ENCODE measurements at places on chromosomes 2 and 18. TPM values are rescaled to one million over a fixed set of nuclear protein-coding genes. Genes with fewer than 3 reads are reported as not detected.

COBLL1 gene
- total RNA-seq: 4.4 TPM

GRCh38 chr2:217512259-217512658 lies 490.5 kb downstream of the TNS1 start:
- H3K27me3 ChIP-seq: no peaks in the 10 kb centered on the region
- DNase-seq: no peak
- H3K36me3 ChIP-seq: no peaks in the 10 kb centered on the region
- no peaks in the 10 kb centered on the region for H3K4me1 ChIP-seq

DNA sequence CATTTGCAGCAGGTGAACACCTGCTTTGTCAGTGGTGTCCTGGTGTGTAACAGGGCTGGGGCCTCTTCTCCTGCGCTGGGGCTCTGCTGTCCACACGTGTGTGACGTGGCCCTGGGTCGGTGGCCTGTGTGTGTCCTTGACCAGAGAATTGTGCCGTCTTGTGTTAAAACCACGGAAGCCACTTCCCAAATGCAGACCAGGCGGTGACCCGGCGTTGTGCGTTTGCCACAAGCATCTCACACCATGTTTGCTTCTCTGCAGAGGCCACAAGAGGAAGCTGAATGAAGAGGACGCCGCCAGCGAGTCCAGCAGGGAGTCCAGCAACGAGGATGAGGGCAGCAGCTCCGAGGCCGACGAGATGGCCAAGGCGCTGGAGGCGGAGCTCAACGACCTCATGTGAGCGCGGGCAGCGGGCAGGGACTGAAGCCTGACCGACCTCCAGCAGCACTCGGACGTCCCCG lies 44.3 kb upstream of the KCNG2 start:
- no peaks in the 10 kb centered on the region for H3K27me3 ChIP-seq
- no peak overlapping the region for H3K4me3 ChIP-seq
- H3K4me1 ChIP-seq: no peaks in the 10 kb centered on the region
- peaks cover 3% of the 10 kb centered on the region for H3K36me3 ChIP-seq
- no peak for DNase-seq

POTEI gene
- 0.92 TPM for total RNA-seq

DNA sequence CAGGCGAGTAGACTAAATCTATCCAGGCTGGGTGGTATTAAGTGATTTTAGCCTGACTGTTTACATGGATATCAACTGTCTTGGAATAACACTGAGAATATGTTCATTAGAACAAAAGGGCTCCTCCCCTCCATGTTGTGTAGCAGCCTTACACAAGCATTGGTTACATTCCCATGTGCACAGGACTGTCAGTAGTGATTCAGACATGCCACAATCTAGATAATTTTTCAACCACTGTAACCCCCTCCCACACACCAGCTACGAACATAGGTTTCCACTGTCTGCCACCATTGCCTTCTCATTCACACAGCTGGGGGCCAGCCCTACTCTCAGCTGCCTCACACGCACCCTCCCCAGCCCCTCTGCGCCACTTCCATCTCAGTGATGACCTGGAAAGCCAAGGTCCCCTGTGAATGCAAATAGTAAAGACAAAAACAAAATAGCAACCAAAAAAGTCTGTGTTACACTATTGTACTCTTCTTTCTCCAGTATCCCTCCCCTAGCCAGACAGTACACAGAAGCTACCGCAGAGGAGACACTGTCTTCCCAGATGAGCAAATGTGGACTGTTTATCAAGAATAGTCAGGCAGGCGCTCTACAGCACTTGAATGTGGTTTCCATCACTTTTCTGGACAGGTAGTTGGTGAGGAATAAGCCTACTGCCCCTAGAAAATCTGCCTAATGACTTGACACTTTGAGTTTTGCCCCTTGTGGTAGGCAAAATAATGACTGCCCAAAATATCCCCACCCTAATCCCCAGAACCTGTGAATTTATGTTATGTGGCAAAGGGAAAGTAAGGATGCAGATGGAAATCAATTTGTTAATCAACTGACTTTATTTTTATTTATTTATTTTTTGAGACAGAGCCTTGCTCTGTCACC lies 27.9 kb upstream of the TYMS start:
- no peak overlapping the region for H3K27ac ChIP-seq
- no peak overlapping the region for H3K4me3 ChIP-seq
- no peaks in the 10 kb centered on the region for H3K4me1 ChIP-seq
- H3K27me3 ChIP-seq: no peaks in the 10 kb centered on the region
- DNase-seq: no peak

GRCh38 chr2:134173338-134174016 lies 80.4 kb upstream of the MGAT5 start:
- DNase-seq: no peak
- no peak overlapping the region for H3K4me3 ChIP-seq
- H3K36me3 ChIP-seq: no peaks in the 10 kb centered on the region
- H3K4me1 ChIP-seq: no peaks in the 10 kb centered on the region
- no peaks in the 10 kb centered on the region for H3K27me3 ChIP-seq

DNA sequence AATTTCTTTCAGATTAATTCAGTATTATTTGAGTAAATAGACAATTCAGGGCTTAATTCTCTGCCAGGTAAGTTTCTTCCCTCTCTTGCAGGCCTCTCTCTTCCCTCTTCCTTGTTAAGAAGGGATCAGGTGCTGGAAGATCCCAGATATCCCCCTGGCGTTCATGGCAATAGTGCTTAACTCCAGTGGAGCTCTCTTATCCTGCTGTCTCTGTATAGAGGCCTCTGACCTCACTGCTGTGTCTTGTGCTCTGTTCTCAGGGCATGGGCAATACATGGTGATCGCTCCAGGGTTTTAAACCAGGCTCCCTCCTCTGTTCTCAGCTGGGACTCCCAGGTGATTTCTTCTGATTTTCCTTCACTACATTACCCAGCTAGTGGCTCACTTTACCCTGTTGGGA lies 226.8 kb downstream of the MC4R start:
- H3K4me1 ChIP-seq: no peaks in the 10 kb centered on the region
- no peaks in the 10 kb centered on the region for H3K36me3 ChIP-seq

DNA sequence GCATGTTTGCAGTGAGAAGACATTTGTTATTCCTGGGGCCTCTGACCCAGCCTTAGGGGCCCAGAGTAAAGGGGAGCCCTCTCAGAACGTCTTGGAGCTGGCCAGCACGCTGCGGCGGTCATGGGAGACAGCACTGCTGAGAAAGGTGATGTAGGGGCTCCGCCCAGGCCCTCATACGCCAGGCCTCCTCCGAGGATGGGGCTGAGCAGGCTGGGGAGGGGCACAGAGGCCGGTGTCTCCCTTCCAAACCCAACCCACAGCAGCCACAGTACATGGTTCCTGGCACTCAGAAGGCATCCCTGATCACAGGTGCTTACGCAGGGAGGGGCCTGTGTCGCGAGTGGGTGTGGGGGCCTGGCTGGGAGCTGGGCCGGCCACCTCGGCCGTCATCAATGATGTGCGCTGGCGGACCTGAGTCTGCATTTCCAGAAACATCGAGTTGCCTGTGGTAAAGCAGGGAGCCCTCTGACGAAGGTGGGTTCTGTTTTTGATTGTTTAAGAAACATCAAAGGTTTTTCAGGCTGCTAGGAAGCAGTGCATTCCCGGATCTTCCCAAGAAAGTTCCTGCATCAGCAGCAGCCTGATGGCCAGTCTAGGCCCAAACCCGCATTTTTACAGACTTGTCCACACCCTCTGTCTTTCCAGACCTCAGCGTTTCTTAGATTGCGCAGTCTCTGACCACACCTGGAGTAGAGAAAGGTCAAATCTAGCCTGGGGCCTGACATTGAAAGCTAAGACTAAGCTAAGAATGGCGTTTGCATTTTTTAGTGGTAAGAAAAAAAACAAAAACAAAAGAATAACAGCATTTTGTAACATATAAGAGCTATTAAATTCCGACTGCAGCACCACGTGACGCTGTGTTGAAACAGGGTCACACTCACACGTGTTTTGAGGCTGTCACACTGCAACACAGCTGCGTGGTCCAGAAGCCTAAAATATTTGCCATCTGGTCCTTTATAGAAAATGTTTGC lies 51.2 kb upstream of the PXDN start:
- H3K4me3 ChIP-seq: no peak overlapping the region
- H3K27me3 ChIP-seq: no peaks in the 10 kb centered on the region
- DNase-seq: no peak
- H3K4me1 ChIP-seq: peaks cover 10% of the 10 kb centered on the region
- no peak overlapping the region for H3K27ac ChIP-seq
- H3K36me3 ChIP-seq: no peaks in the 10 kb centered on the region

- peaks cover 17% of the 10 kb centered on the region for H3K27me3 ChIP-seq
- H3K4me3 ChIP-seq: peak overlapping the region; percentile 55
- H3K27ac ChIP-seq: no peak overlapping the region
- H3K4me1 ChIP-seq: peaks cover 2% of the 10 kb centered on the region
Measured at GRCh38 chr2:205681401-205682238, 681 bp upstream of the NRP2 start.

Measured in Panc1 (cell line).